ENCODE measurements at places on chromosomes 11 and 22.

- no peak for DNase-seq
Measured at GRCh38 chr22:24007253-24008021, 2.2 kb upstream of the GSTT4 start.

DNA sequence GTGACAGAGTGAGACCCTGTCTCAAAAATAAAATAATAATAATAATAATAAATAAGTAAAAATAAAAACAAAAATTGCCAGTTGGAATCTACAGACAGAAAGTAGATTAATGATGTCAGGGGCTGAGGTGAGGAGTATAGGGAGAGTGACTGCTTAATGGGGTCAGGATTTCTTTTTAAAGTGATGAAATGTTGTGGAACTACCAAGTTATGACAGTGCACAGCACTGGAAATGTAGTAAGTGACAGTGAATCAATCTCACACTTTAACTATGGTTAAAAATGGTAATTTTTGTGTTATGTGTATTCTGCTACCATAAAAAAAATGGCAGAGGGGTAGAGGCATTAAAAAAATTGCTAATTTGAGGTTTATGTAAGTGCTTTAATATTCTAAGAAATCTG is 87.2 kb downstream of the ATG16L2 start:
- no peak for DNase-seq

GRCh38 chr11:94338651-94339050 is 34.3 kb downstream of the IZUMO1R start:
- DNase-seq = no peak

- DNase-seq = peak; percentile 77
Measured at GRCh38 chr22:30763815-30764673, 69.4 kb downstream of the OSBP2 start.

- DNase-seq = no peak
Measured at GRCh38 chr11:131422496-131422895, 52.1 kb downstream of the NTM start.

DNA sequence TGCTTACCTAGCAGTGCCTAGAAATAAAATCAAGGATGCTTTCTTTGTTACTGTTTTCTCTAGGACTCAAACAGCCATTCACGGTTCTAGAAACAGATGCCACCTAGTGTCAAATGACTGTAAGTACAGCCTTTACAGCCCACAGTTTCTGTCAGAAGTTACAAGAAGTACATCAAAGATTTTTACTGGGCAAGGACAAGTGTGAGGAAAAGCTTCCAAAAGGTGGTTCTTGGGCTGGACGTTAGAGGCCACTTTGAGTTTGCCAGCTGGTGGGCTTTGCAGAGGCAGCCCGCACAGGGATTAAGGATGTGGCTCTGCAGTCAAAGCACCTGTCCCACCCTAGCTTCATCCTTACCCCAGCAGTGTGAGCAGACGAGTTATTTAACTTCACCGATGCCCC is 6.9 kb downstream of the KMT5B start:
- peak; percentile 73 for DNase-seq

DNA sequence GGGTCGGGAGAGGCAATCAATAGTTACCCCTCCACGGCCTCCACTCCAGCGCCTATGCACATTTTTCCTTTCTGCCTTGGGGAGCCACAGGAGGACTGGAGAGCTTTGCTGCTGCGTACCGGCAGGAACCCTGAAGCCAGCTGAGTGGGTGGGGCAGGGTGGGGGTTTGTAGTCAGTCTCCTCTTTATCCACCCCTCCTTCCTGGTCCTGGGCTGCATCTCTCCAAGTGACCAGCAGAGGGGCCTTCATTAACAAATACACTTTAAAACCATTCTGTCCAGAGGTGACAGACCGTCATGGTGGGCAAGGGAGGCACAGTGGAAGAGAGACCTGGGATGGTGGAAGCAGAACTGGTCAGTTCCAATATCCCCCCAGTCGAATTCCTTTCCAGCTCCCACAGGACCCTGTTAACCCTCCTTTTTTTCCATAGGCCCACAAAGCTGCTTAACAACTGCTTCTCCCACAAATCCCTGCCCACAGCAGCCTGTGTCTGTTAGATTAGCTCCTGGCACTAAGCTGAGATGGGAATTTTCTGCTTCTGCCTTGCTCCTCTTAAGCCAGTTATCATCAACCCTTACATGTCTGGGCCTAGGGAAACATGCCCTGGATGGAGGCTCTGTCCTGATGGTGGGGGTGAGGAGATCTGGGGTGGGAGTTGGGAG is 3.9 kb upstream of the ABCG4 start:
- DNase-seq = peak; percentile 66

DNA sequence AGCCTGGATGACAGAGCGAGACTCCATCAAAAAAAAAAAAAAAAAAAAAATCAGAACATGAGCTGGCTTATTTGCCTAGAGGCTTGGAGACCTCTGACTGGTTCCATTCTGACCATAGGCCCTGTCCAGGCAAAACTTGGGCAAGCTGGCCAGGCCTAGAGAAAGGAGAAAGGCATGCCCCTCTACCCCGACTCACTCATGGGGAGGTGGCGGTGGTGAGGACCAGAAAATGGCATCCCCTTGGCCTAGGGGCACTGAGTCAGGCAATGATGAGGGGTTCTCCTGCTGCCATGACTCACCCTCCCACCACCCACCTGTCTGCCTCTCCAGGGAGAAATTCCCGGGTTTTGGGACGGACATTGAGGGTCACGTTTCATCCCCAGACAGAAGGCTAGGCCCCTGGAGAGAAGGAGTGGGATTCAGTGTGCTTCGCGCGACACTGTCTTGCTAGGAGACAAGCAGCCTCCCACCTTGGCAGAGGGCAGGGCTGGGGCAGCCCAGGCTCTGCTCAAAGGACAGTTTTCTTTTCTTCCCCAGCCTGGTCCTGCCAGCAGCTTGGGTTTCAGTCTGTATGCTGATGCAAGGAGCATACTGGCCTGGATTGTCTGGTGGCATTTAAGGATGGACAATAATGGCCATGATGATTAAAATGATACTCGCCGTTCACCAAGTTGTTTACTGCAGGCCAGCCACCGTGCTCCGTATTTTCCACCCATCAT is 17.2 kb downstream of the TOB2 start:
- DNase-seq = no peak

DNA sequence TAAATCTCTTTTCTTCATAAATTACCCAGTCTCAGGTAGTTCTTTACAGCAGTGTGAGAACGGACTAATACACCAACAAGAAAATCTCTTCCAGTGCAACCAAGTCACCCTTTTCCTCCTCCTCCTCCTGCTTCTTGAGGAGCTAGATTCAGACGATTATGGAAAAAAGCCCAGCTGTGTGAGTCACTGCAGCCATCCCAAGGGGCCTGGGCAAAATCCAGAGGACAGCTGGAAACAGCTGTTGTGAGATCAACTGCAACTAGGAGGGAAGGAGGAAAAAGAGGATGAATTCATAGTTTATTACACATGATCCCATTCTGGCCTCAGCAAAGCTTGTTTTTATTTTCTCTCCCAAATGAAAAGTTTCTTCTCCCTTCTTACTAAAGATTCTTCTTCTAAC is 32.9 kb downstream of the RBFOX2 start:
- DNase-seq = peak; percentile 97

DNA sequence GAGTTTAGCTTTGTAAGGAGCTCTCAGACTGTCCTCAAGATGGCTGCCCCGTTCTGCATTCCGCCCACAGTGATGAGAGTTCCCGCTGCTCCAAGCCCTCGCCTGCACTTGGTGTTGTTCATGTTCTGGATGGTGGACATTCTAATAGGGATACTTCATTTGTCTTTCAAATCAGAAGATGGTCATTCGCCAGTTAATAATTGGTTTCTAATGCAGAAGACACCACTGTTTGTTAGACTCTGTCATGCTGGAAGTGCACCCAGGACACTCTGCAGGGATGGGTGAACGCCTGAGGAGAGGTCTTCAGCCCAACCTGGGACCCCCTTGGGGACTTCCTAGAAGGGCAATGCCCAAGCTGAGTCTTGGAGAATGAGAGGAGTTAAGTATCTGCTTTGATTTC is 836.4 kb downstream of the TBC1D22A start:
- no peak for DNase-seq

DNA sequence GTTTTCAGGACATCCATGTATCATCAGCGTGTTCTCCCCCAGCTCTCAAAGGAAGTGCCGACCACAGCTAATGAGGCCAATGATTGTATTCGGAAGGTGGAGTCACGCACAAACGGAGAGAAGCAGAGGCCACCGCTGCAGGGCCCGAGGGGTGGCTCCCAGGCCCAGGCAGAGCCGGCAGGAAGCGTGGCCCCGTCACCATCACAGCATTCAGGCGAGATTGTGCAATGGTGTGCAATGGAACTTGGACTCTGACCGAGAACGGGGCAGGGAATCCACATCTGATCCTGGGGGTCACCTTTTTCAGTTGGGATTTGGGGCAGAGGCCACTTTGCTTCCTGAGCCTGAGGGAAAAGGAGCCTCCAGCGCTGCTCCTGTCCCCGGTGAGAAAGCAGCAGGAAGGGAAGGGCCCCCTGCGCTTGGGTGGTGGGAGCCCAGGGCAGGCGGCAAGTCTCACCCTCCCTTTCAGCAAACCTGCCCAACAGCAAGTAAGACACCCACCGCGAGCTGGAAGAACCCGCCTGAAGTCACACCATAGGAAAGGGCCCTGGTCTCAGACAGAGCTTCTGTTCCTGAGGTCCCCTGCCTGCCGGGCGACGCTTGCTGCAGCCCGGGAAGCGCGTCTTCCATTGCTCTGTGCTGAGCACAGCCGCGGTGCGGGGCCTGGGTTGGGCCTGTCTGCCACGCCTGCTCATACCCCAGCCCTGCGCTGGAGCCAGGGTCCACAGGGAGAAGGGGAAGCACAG is 1430.7 kb downstream of the BRD1 start:
- no peak for DNase-seq
